Stimulated activated CD4-positive, alpha-beta T cell treated with anti-CD3 and anti-CD28 coated beads, Interleukin-4, amount 100 ng/mL, for 1 hour (primary cell): ENCODE measurements at places on chromosomes 5 and 9.
A peak's percentile ranks its signal among the peaks of the same experiment; 100 is the strongest.

- no peak for DNase-seq
Measured at GRCh38 chr9:34591917-34592866, 2.7 kb upstream of the CNTFR start.

GRCh38 chr9:89794918-89795317 lies 190.1 kb downstream of the GADD45G start:
- no peak for DNase-seq

DNA sequence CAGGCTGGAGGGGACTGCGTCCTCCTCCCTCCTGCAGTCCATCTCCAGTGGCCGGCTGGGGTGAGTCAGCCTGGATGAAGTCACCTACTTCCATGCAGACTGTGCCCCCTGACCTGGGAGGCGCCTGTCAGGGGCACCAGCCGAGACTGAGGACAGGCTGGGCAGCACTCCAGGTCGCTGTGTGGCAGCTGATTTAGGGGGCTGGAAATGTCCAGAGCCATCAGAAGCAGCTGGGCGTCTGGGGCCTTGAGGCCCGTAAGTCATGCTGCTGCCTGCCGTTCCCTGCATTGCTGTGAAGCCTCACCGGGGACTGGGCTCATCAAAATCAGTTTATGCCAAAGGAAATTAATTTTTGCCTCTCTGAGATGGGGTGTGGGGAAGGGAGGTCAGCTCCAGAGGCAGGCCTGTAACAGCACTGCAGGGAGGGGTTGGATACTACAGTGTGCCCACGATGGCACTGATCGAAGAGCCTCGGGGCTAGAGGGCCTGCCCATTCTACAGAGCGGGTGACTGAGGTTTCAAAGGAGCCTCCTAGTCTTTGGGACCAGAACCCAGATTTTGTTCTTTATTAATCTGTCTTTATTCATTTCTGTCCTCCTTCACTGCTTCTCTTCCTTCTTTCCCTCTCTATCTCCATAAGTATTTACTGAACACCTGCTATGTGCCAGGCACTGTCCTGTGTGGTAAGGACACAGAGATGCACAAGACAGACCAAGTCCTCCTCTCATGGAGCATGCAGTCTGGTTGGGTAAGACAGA lies 70.4 kb upstream of the PSD2 start:
- no peak for DNase-seq

DNA sequence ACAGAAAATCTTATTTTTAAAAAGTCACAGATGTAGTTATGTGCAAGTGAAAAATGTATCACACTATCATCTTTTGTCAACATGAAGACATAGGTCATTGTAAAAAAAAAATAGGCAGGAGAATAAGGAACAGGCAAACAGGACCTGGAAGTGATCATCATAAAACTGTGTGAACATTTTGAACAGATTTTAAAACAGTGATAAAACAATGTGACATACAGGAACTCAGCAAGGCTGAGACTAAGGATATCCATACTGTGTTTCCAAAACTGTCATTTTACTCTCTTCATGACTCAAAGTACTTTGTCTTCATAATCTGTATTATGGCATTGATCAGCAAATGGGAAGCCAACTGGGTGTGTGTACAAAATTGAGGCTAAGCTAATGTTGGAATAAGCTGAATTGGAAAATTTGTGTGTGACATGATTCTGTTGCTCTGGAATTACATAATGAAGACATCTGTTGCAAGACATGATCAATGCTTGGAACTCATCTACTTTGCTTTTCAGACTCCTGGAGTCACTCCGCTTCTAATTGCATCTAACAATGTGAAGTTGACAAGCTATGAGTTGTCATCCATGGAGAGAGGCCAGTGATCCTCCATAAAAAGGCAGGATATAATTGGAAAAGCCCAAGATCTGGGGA lies 978.7 kb upstream of the NUDT12 start:
- DNase-seq: no peak

- no peak for DNase-seq
Measured at GRCh38 chr9:136597141-136597885, 51.5 kb upstream of the NOTCH1 start.

DNA sequence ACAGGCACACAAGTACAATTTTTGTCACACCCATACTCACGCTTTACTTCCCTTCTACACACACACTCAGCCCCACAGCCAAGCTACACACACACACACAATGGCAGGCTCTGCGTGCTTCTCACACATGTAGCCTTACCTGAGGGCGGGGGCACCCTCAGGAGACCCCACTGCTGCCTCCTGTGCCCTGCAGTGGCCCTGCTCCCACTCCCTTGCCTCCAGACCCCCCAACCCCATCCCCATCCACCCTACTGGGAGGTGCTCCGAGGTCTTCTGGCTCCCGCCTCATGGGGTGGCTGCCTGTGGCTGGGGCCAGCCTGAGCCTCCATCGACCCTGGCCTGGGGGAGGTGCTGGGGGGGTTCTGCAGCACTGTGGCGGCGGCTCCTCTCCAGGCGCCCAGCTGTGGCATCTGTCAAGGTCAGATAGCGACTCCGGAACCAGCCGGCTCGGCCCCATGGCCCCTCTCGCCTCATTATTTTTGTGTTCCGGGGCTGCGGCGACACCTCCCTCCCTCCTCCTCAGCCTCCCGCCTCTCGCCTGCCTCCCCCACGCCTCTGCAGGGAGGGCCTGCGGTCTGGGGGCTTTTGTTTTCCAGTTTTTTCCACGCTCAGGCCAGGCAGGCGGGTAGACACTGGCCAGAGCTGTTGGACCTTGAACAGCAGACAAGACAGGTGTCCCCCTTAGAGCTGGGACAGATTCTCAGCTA lies 21.7 kb downstream of the CXXC5 start:
- DNase-seq: no peak

GRCh38 chr5:112762113-112762810 lies 24.6 kb downstream of the APC start:
- no peak for DNase-seq

DNA sequence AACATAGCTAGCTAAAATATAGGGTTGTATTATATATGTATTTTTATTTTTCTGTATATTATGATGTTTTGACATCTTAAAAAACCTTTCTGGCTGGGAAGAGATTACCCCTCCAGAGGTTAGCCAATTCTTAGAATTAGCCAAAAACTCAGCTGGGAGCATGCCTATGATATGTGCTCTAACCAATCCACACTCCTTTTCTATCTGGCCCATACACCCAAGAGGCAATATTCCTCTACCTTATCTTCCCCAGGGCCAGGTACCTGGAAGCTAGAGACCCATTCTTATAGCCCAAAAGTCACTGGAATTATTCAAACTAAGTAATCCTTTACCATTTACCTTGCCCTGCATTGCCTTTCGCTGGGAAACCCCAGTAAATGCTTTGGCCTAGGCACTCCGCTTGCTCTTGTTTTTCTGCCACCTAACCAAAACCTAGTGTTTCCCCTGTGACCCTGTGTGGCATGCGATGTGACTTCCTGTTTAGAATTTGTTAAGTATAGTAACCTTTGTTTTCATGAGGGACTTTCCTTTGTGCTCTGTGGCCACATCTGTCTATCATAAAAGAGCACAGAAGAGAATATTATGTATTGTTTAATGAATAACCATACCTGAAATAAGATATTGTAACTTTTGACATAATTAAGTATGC lies 37.4 kb downstream of the CSNK1G3 start:
- DNase-seq: peak; percentile 27

DNA sequence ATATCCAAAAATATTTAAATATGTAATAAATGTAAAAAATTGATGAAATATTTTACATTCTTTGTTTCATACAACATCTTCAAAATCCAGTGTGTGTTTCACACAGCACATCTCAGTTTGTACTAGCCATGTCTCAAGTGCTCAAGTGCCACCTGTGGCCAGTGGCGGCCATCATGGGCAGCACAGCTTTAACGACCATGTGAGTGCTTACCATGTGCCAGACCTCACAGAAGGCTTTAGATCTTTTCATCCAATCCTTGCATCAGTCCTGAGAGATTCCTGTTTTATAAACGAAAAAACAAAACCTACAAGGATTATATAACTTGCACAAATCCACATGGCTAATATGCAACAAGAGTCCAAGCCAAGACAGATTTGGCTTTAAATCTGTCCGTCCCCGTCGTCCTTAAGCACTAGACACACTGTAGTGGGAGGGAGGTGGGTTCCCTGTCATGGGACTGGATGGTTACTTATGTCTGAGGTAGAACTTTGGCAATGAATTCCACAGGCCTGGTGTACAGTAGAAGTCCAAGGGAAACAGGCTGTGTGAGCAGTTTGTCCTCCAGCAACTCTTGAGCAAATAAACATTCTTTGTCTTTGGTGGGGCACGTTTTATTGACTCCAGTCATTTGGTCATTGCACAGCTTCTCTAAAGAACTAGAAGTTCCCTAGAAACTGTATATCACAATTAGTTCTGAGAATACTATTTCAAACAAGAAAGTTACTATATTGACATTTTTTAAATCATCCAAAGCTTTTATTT lies 25.0 kb upstream of the F2R start:
- no peak for DNase-seq

- no peak for DNase-seq
Measured at GRCh38 chr5:79573983-79574890, 38.0 kb upstream of the TENT2 start.

DNA sequence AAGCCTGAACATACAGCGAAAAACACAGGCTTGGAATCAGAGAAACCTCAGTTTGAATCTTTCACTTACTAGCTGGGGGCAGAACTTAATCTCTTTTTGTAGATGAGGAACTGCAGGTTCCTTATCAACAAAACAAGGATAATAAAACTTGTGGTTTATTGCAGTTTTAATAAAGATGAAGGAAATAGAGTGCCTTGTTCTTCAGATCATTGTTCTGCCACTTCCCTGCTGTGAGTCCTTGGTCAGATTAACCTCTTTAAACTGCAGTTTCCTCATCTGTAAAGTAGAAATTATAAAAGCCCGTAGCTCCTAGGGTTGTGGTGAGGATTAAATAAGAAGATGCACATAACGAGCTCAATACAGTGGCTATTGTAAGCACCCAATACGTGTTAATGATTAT lies 57.4 kb downstream of the FEM1C start:
- no peak for DNase-seq

GRCh38 chr5:125057912-125058826 lies 311.7 kb upstream of the ZNF608 start:
- DNase-seq: no peak

DNA sequence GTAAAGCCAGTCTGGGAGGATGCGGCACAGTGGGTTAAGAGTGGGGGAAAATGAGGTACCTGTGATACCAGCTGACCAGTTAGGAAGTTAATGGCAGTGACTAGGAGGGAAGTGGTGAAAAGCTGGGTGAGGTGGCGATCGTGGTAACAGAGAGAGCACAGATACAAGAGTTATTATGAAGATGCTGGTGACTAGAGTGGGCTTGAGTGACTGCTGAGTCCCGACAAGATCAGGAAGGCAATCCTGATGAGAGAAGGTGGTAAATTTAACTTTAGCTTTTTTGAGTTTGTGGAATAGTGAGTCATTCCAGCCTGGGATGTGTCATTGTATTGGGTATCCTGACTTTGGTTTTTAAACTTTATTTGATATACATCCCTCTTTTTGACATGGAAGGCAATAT lies 38.8 kb downstream of the CMYA5 start:
- DNase-seq: no peak

- no peak for DNase-seq
Measured at GRCh38 chr5:108148715-108149139, 233.2 kb downstream of the FBXL17 start.

DNA sequence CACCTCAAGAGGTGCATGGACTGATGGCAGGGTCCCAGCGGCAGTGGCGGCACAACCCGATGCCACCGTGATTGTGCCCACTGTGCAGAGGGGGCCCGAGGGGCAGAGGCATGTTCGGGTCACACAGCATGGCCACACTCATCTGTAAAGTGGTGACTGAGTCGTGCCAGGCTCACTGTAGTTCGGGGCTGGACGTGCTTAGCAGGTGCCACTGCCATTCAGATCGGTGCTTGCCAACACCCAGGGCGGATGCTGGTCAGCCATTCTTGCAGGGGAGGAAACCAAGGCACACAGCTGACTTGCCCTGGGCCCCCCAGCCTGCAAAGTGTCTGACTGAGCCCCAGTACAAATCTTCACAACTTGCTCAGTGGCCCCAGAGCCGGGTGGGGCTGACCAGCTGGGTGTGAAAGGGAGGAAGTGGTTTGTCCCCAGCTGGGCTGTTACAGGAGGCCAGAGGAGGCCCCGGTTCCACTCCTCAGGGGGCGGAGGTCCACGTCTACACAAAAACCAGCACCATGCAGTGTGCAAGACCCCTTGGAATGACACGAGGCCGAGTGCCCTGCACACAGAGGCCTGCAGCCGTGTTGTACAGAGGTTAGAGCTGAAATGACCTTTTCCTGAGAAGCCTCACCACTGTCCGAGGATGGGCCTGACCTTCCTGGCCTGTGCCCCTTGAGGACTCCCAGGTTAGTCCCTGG lies 17.9 kb downstream of the FGD3 start:
- DNase-seq: peak; percentile 28

DNA sequence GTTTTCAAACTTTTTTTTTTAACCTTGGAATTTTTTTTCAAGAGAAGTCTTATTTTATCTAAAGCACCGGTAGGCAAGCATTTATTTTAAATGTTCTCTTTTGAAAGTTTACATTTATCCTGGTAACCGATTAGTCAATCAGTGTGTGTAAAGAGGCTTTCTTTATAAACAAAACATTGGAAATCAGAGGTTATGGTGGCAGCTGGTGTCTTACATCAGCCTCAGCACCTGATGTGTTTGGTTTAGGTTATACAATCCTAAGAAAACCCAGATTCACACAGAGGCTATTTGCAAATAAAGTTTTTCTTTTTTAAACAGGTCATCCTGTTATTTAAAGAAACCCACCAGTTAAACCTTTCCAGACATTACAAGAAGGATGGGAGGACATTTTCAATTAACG lies 173.3 kb upstream of the GDNF start:
- no peak for DNase-seq

GRCh38 chr9:114486205-114486963 lies 18.9 kb downstream of the WHRN start:
- no peak for DNase-seq

GRCh38 chr5:109823597-109823996 lies 133.9 kb downstream of the MAN2A1 start:
- DNase-seq: no peak

DNA sequence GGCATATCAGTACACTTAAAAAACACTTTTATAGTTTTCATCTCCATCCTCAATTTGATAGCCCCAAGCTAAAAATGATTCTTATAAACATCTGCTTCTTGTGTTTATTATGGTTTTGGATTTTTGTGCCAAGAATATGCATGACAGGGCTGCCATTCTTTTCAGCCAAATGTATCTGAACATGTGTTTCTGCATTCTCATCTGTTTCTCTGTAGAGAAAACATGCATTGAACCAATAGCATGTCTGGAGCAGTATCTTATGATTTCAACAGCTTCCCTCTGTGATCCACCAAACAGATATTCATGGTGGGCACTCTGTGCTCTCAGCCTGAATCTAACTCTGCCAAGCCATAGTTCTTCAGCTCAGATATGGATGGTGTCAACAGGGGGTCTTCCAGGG lies 99.3 kb upstream of the ERCC6L2 start:
- DNase-seq: no peak

DNA sequence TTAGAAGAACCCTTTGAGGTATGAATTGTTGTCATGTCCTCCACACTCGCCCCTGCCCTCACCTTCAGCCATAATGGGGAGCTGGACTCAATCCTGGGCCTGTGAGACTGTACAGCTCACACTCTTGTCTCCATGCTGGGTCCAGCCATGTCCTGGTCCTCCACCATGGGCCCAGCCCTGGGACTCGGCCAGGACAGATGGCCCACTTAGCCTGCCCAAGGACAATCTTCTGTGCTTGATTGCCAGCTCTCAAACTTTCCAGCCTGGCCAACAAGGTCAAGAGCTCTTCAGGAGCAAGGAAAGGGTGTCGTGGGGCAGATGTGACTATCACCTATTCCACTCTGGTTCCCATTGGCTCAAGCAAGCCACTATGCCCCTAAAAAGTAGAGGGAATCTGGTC lies 90.8 kb downstream of the HRH2 start:
- no peak for DNase-seq

GRCh38 chr5:160379511-160379910 lies 9.1 kb upstream of the C1QTNF2 start:
- no peak for DNase-seq
